ENCODE measurements at places on chromosomes 7 and 10.

DNA sequence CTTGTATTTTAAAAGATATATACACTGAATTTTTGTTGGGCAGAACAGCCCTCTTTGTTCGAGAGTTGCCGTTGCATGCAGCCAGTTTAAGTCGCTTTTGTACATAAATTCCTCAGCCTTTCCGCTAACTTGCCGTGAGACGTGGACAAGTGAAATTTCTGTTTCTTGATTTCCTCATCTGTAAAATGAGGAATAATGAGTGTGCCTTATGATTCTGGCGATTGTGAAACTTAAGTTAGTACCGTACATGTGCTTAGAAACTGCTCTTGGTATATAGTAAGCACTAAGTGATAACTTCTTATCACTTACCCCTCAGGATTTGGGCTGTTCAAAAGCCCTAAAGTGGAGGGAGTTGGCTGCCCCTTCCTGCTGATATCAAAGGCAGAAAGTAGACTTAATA is 1.4 kb downstream of the CCNJ start:
- DNase-seq: no peak

DNA sequence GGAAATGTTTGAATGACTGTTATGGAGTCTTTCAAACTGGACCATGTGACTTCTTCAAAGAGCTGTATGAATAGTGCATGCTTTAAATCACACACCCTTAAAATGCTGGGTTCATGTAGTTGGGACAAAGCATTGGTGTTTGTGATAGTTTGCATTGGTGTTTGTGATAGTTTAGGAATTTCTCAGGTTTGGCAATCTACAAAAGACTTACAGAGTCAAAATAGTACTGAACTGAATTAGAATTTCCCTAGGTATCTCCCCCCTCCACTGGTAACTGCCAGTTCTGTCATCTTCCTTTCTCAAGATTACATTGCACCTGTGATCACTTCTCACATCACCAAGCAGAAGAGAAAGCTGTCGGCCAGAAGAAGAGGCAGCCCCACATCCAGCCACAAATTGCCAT is 261.1 kb downstream of the GATA3 start:
- no peak for DNase-seq

- DNase-seq: no peak
Observed at GRCh38 chr10:71494980-71495381, 98.3 kb downstream of the CDH23 start.

GRCh38 chr7:132343199-132343598 is 233.1 kb downstream of the PLXNA4 start:
- DNase-seq: no peak

DNA sequence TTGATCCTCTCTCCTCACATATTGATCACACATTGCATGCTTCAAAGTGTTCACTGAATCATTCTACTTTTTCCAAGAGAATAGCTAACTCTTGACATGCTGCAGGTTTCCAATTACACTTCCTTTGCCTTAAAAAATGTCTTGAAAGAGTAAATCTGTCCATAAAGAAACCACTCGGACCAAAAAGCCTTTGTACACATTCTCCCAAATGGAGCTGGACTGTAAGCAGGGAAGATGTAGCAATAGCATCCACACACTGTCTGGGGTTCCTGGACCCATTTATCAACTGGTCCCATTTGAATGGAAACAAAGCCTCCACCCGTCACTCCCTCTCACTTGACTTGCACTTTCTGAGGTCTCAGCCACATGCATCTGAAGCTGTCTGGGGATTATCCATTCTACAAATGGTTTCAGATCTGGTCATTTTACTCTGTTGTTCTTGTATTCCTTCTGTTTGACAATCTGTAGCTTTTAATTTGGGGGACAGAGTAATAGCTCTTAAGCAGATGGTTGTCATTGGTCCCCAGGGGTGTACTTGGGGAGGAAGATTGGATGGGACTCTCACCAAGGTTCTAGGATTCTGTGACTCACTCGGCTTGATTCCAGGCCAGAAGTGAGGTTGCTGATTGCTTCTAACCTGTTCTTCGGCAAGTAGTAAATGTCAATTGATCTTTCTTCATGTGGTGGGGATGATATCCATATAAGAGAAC is 203.5 kb downstream of the HIBADH start:
- no peak for DNase-seq

GRCh38 chr7:6590645-6591110 is 857 bp downstream of the INTS15 start:
- DNase-seq: no peak

GRCh38 chr10:10330418-10330817 is 687.3 kb upstream of the CELF2 start:
- no peak for DNase-seq

- DNase-seq: no peak
Observed at GRCh38 chr10:80964179-80964578, 426.5 kb downstream of the SH2D4B start.

- no peak for DNase-seq
Observed at GRCh38 chr10:99330347-99330924, 1.3 kb downstream of the CNNM1 start.

DNA sequence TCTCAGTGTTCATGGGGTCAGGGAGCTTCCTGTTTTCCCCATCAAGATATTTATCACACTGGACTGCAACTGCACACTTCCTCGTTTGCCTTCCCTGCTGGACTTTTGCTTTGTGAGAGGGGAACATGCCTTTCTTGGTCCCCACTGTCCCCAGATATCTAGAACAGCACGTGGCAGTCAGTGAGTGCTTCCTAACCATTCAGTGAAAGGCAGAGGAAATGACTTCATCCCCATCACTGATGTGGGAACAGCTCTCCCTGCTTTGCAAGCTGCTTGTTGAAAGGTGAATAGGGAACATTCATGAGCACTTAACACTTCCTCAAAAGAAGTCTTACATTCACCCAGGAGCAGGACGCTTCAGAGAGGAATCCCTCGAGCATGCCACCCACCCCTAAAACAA is 135.4 kb downstream of the MYOF start:
- DNase-seq: no peak

DNA sequence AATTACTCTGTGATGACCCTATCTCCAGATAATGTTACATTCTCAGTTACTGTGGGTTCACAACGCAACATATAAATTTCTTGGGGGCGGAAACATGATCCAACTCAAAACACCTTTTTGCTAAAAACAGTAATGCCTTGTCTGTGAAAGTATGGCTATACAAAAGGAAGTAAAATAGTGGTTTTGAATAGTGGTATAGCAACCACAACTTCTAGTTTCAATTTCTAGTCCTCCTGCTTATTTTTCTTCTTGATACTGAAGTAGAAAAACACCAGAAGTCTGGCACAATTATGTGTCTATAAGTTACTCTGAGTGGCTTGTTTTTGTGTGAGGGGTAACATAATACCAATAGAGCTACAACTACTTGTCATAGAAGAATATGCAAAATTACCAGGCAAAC is 21.5 kb upstream of the ZNF800 start:
- no peak for DNase-seq

GRCh38 chr7:4797858-4798705 is 22.7 kb downstream of the AP5Z1 start:
- peak; percentile 36 for DNase-seq

GRCh38 chr7:52719677-52720076 is 315.8 kb upstream of the POM121L12 start:
- no peak for DNase-seq

DNA sequence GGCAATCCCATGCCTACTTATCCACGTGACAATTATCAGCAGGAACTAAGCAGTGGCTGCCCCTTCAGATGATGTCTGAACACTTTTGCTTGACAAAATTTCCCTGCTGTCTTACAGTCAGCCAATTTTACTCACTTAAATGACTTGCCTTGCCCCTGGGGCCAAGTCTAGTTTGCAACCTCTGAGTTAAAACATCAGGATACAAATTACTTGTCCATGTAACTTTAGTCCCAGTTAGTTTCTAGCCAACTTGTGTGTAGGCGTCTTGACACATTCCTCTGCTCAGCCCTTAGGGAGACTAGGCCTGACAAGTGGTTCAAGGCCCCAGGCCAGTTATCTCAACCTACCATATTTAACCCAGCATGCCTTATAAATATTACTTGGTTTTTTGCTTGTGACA is 11.6 kb upstream of the TYSND1 start:
- no peak for DNase-seq

GRCh38 chr10:88107296-88108097 is 244.1 kb downstream of the PTEN start:
- no peak for DNase-seq

GRCh38 chr7:117143066-117143465 is 179.8 kb downstream of the WNT2 start:
- DNase-seq: no peak

DNA sequence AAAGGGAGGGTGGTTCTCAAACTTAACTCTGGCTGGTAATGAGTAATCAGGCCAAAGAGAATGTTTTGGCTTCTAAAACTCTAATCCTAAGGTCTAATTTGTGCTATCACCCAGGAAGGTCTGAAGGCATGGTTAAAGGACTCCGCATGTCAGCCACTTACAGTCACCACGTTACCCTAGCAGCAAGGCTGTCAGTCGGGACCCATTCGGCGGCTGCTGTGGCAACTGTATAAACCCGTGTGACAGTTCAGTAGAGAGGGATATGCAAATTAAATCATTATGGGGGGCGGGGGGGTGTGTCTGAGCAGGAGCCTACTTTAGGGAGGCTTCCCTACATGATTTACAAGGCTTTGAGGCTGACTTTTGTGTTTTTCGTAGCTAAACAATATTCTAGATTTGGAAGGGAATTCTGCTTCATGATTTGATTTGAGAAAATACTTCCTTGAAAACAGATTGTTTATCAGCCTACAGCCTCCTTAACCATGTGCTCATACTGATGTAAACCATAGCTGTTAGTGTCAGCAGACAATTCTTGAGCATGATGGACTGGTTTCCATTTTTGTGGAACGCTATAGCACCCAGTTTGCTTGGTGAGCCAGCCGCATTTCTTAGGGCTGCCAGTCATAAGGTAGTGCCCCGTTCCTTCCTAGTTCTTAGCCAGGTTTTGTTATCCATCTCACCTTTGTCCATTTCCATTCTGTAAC is 284.4 kb downstream of the USP6NL start:
- peak; percentile 66 for DNase-seq

DNA sequence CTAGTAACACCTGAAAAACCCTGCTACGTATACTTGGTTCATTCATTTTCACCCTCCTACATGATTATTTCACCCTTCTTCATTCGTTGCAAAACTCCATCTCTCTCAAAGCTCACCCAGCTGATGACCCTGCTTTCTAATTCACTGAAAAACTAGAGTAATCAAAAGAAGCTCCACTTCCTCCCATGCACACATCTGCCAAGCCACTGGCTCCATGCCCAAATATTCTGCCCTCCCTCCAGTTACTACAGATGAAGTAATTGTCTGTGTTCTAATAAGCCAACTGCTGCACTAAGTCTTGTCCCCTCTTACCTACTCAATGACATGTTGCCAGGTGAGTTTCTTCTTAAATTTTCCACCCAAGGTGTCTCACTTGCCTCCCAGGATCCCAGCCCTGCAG is 96.9 kb upstream of the CCDC71L start:
- no peak for DNase-seq

GRCh38 chr7:158774952-158775351 is 54.4 kb downstream of the ESYT2 start:
- DNase-seq: no peak

DNA sequence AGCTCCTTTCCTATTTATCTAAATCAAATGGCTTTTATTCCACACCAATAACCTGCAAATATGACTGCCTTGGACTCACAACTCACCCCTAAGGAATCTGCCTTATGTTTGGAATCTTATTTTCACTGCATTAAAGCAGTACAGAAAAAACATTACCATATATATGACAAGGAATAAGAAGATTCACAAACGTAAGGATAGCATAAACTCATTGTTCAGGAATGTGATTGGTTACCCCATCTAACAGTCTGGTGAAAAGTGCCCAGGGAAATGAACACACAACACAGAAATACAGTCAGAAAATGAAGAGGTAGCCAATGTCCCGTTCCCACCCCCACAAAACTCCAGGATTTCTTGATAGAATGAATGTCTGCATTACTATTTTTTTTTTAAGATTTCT is 2.0 kb downstream of the PPP3CB start:
- no peak for DNase-seq

DNA sequence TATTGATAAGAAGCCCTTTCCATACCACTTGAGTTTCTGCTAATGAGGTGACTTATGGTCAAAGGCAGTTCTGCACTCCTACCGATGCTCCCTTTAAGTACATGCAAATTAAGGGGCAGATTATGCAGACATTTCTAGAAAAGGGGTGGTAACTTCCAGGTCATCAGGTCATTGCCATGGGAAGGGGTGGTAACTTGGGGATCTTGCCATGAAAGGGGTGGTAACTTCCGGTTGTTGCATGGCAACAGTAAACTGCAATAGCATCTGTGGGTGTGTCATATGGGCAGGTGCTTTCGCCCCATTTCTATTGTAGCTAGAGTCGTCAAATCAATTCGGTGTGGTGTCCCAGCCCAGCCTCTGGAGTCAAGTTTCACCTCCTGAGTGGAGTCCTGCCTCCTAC is 150.9 kb downstream of the UBE2H start:
- no peak for DNase-seq

DNA sequence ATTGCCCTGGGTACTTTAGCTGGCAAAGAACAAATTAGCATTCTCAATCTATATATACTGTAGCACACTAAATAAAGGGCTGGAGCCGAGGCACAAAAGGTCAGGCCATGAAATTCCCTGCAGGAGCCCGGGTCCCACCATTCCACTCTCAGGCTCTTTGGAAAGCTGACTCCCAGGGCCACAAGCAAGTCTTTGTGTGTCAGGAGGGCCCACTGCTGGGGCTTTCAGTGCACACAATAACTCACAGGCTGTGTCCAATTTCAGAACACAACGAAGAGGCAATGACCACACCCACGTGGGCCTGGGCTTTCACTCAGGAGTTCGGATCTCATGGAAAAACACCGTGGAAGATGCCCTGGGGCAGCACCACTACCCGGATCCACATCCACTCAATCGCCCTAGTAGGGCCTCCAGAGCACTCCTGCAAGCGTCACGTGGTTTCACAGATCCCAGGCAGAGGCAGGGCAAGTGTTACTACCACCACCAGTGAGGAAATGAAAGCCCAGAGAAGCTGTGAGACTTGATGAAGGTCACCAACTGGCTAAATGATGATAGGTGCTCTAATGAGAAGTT is 60.3 kb downstream of the COBL start:
- DNase-seq: no peak

GRCh38 chr7:36349626-36350025 is 40.0 kb upstream of the ANLN start:
- no peak for DNase-seq

DNA sequence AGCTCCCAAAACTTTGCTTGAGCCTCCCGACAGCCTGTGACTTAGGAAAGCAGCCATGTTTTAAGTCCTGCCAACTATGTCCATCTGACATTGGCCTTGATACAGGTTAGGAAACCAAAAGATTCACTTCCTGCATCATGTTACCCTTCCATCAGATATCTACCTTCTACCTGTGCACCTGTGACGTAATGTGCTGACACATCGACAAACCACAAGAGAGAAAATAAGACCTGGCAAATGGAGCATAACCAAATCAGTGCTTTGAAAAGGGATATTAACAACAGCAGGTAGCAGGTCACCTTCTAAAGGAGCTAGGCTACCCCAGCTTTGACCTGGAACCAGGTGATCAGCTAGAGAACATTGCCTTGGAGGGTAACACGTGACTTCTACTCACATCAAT is 14.8 kb upstream of the PRR15 start:
- DNase-seq: no peak

- DNase-seq: no peak
Observed at GRCh38 chr10:128130051-128130450, 3.8 kb upstream of the MKI67 start.

GRCh38 chr7:55366461-55367070 is 1.4 kb downstream of the LANCL2 start:
- peak; percentile 58 for DNase-seq
